ENCODE measurements at places on chromosomes 1 and 21.

GRCh38 chr1:198880397-198880796, 241.6 kb downstream of the PTPRC start:
- no peak for DNase-seq

GRCh38 chr1:201693890-201694607, 134.9 kb upstream of the IPO9 start:
- DNase-seq: no peak

- no peak for DNase-seq
Measured at GRCh38 chr1:63116016-63116415, 206.4 kb upstream of the FOXD3 start.

DNA sequence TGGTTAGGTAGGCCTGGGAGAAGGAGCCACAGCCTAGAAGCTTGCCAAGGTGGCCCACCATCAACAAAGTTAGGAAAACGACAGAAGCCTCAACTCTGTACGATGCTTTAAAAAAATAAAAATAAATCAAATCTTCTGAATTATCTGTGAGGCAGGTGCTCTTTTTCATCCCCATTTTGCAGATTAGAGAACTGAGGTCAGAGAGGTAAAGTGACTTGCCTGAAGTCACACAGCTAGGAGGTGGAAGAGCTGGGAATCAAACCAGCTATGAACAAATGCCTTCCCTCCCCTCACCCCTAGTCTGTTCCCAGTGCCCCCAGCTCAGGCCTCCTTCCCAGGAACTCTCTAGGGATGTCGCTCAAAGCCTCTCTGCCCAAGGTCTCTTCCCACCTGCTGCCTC, 30.4 kb downstream of the EPHA2 start:
- no peak for DNase-seq

DNA sequence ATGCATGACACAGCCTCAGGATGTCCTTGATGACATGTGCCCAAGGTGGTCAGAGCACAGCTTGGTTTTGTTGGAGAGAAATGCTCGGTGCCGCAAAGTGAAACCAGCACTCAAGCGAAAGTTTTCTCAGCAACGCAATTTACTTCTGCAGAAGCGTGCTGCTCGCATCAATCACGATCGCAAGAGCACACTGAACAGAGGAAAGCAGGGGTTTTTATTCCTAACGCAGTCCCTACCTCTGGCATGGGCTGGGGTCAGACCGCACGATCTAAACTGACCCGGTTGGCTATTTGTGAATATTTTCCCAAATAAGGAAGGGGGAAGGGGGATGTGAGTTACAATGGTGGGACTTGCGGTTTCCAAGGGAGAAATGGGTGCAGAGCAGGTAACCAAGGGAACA, 809 bp upstream of the ZNF669 start:
- DNase-seq: no peak

All from stimulated activated CD8-positive, alpha-beta memory T cell treated with anti-CD3 and anti-CD28 coated beads, Interleukin-4, amount 100 ng/mL, for 1 hour (primary cell).